ENCODE measurements at places on chromosomes 7 and 10. TPM values are rescaled to one million over a fixed set of nuclear protein-coding genes. Genes with fewer than 3 reads are reported as not detected.

DNA sequence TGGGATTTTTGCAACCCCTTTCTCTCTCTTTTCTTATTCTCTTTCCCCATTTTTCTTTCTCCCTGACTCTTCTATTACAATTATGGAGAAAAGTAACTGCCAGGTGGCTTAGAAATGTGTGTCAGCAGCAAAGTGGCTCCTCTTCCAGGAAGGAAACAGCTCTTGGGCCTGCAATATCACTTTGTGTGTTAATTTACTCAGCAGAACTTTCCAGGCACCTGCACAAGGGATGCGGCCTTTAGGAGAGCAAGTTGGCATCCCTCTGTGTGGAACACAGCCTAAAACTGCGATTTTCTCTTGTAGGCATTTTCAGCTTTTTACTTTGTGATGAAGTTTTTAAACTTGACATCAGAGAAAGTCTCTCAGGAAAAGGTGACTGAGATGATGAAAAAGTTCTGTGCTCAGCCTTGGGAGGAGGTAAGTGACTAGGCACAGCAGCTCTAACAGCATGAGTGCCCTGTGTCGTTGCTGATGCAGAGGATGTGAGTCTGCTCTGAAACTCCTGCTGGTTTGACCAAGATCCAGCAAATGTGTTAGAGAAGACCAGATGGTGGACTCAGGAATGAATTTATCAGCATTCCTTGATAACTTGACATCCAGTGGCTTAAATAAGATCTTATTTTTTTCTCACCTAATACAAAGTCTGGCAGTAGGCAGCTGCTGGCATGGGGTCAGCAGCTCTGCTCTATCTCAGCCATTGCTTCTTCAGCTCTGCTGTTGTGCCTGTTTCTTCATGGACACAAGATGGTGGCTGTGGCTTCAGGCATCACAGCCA, 47.4 kb upstream of the CC2D2B start:
- H3K27me3 ChIP-seq = no peaks in the 10 kb centered on the region
- peaks cover under 1% of the 10 kb centered on the region for H3K4me1 ChIP-seq
- H3K27ac ChIP-seq = no peak overlapping the region
- DNase-seq = no peak
- H3K36me3 ChIP-seq = no peaks in the 10 kb centered on the region
- no peak overlapping the region for H3K4me3 ChIP-seq

DNA sequence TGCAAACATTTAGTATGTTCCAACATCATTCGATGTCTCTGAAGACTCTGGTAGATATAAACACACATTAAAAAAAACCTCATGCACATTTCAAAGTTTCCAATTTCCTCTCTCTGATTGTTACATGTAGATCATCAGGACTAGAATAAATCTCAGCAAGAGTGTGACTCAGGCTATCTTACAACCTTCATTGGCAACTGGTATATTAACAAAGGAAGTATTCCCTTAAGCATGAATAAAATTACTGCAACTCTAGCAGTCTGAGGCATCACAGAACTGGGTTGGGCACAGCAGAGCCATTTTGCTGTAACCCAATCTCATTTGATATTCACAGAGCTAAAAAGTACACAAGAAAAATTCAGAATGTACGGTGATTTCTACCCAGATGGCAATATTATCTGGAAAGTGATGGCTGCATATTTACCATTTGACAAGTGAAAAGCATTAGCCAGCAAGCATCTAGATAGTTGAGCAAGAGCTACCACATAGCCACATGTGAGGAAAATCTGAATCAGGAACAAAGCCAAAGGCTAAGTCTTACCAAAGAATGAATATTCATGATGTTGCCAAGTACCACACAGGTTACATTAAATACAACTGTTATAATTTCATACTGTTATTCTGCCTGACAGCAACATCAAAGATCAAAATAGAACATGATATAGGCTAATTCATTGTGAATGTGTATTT, 232.2 kb downstream of the CRPPA start:
- no peaks in the 10 kb centered on the region for H3K4me1 ChIP-seq
- no peak overlapping the region for H3K4me3 ChIP-seq
- no peak overlapping the region for H3K27ac ChIP-seq
- no peak for DNase-seq

DNA sequence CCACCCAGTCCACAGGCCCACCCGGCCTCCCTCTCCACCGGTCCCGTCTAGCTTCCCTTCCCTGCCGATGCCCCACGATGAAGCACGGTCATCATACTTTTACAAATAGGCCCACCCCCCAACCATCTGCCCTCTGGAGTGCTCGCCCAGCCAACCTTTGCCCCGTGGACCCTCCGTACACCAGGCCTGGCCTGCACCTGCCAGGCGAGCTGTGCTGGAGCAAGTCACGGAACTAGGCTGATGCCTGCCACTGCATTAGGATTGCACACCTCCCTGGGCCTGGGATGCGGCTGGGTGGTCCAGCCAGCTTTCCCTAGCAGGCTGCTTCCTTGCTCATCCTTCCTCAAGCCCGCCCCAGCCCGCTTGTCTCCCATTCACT, 44.7 kb downstream of the PPIF start:
- DNase-seq = no peak
- no peak overlapping the region for H3K4me3 ChIP-seq
- H3K36me3 ChIP-seq = no peaks in the 10 kb centered on the region
- H3K27ac ChIP-seq = no peak overlapping the region
- H3K4me1 ChIP-seq = no peaks in the 10 kb centered on the region

GRCh38 chr10:34727595-34728033, 87.5 kb downstream of the PARD3 start:
- H3K27me3 ChIP-seq = no peaks in the 10 kb centered on the region
- no peaks in the 10 kb centered on the region for H3K36me3 ChIP-seq
- H3K27ac ChIP-seq = peak overlapping the region; percentile 7
- H3K4me1 ChIP-seq = peaks cover 59% of the 10 kb centered on the region

DNA sequence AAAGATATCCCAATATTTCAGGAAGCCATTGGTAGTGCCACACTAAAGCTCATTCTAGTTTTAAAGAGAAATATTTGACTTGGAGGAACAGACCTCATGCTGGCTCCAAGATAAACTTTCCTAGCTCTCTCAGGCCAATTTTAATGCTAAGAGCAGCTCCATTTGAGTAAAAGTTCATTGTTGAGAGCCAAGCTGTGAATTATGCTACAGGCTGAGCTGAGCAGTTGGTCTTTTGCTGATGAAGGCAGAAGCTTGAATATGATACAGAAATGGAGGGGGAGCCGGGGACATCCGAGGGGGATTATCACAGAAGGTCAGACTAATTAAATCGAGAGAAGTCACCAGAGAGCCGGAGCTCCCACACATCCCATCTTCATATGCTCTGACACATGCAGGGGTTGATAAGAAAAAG, 175.7 kb upstream of the AUTS2 start:
- H3K4me3 ChIP-seq = no peak overlapping the region
- DNase-seq = no peak
- no peaks in the 10 kb centered on the region for H3K36me3 ChIP-seq
- H3K27me3 ChIP-seq = no peaks in the 10 kb centered on the region

GRCh38 chr7:52500841-52501240, 534.6 kb upstream of the POM121L12 start:
- no peak overlapping the region for H3K27ac ChIP-seq
- no peaks in the 10 kb centered on the region for H3K36me3 ChIP-seq
- H3K27me3 ChIP-seq = no peaks in the 10 kb centered on the region

DNA sequence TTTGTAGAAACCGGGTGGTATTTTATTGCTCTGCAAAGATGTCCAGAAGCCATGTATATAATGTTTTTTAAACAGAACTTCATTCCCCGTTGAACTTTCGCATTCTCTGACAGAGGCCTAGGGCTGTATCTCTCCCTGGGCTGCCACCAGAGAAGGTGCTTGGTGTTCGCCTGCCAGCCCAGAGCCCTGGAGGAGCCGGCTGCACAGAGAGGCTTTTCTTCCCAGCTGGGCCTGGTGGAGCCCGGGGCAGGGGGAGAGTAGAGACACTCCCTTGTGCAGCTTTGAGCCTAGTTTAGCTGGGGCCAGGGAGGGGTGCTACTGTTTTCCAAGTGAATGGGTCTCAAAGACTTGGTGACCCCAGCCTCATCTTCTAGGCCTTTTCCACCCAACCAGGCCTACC, 13.6 kb upstream of the TRIM8 start:
- no peaks in the 10 kb centered on the region for H3K27me3 ChIP-seq
- peak overlapping the region; percentile 88 for H3K27ac ChIP-seq
- DNase-seq = no peak
- peaks cover 47% of the 10 kb centered on the region for H3K4me1 ChIP-seq
- no peaks in the 10 kb centered on the region for H3K36me3 ChIP-seq

DNA sequence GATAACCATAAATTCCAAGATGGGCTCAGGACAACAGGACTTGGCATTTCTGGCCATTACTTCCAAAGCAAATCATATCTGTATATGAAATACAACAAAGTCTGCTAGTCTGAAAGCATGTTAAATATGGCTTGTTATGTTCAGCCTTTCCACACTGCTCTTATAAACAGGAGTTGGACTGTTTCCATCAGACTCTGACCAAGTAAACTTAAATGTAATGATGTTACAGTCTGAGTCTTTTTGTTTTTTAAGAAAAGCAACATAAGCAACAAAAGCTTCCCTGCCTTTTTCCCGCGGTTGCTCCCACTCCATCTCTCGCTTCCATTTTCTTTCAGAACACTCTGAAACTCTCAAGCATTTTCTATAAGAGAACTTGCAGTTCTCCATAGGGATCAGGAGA, 8.1 kb upstream of the CDCA7L start:
- no peaks in the 10 kb centered on the region for H3K27me3 ChIP-seq
- H3K4me3 ChIP-seq = no peak overlapping the region
- DNase-seq = no peak
- H3K27ac ChIP-seq = no peak overlapping the region

The HTR7 gene
- not detected for total RNA-seq

The ABCB8 gene
- 30.8 TPM for total RNA-seq

The ZNF425 gene
- 2.6 TPM for total RNA-seq

The UNC5B gene
- 22.4 TPM for total RNA-seq

All from Caco-2 (cell line).